ENCODE measurements at places on chromosomes 11 and 22.

GRCh38 chr11:34274712-34275398, 83.0 kb downstream of the ABTB2 start:
- no peak for DNase-seq

- DNase-seq: no peak
These were observed 4.8 kb downstream of the ARAP1 start for GRCh38 chr11:72747289-72747855.

GRCh38 chr11:64960719-64961118, 11.2 kb downstream of the MAJIN start:
- no peak for DNase-seq

- DNase-seq: no peak
These were observed 1126.3 kb upstream of the RAG2 start for GRCh38 chr11:37724315-37724714.

- no peak for DNase-seq
These were observed 42.8 kb downstream of the YAP1 start for GRCh38 chr11:102153082-102153481.

- DNase-seq: peak; percentile 48
These were observed 280.3 kb downstream of the RAB38 start for GRCh38 chr11:87894961-87895360.

GRCh38 chr11:10379871-10380568, 75.0 kb upstream of the AMPD3 start:
- DNase-seq: no peak

DNA sequence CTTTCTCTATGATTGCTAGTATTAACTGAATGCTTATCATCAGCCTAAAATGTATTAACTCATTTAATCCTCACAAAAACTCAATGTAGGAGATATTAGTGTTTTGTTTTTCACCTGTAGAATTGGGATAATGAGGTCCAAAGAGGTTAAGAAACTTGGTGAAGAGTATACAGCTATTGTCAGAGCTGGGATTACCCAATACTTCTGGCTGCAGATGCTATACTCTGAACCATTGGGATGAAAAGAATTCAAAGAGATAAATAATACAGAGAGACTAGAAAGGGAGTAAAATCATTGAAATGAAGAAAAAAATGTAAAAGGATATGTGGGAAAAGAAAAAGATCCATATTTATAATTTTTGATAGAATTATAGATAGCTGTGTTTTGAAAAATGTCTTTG, 137.1 kb downstream of the TRPC6 start:
- no peak for DNase-seq
